ENCODE measurements at places on chromosomes 1 and 21.

- no peak for DNase-seq
Observed at GRCh38 chr1:236766506-236766905, 28.6 kb upstream of the MTR start.

DNA sequence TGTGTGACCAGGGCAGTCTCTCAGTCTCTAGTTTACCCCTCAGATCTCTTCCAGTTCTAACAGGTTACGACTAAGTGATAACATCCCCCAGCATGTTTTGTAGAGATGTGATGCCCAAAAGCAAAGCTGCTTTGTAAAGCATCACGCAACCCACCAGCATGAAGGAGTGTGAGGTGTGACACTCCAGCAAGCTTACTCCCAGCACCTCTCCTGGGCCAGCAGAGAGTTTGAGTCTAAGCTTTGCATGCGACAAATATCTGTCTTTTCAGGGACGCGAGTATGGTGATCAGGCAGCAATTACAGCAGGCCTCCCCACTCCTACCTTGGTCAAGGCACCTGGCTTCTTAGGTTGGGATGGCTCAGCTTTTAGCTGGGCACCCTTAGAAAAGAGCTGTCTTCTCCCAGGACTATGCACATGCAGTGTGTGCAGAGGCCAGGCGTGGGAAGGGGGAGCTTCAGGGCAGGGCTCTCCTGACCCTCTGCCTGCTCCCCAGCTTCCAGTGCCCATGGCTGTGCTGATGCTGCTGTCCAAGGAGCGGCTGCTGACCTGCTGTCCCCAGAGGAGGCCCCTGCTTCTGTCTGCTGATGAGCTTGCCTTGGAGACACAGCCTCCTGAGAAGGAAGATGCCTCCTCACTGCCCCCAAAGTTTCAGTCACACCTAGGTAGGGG is 48.2 kb downstream of the ELK4 start:
- DNase-seq, result no peak

DNA sequence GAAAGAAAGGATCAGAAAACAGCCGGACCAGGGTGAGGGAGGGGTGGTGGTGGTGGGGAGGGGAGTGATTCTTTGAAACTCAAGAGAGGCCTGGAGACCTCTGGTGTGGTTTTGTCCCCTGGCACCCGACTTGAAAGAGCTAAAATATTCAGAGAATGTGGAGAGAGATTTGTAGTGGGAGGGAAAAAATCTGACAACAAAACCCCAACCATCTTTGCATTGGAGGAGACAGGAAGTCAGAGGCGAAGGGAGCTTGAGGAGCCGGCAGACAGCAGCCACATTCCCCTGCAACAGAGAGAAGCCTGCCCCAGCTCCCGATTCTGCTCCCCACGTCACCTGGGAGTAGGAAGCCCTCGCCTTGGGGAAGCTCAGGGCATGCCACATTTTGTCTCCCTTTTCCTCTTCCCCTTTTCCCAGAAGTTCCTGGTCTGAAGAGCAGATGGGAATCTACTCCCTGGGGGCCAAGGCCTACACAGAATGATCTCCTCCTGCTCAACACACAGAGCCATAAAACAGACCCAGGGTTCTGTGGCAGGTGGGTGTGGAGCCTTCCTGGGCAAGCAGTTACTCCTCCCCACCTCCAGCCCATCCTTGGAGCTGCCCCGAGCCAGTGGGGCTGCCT is 84.9 kb downstream of the ITPKB start:
- DNase-seq, result no peak

DNA sequence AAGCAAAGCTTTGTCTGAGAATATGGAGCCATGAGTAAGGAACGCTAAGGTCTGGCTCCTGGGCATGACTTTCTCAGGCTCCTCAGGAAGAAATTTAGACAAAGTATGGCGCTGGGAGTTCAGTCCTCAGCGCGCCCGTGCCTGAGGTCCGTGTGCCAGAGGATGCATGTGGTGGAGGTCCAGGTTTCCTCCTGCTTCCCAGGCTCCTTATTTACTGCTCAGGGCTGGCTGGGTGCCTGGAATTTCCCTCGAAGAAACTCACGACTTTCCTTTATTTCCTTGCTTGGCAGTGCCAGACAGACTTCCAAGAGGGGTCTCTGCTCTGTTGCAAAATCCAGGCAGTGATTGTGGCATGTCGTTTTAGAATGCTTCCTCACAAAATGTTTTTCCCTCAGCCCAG is 13.3 kb downstream of the GCSAML start:
- no peak for DNase-seq

DNA sequence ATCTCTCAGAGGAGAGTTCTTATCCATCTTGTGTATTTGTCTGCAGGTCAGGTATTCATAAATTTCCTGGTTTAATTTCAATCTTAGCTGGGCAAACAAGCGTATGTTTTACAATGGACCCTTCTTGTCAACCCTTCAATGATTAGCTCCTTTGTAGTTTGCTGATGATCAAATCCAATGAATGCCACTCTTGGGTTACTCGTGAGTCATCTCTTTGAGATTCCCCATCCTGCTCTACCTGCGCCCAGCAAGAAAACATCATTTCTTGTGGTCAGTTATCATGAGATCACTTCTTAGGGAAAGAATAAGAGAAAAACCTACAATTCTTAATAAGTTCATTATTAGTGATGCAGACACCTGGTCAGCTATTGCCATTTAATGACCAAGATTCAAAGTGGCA is 572.3 kb upstream of the PKN2 start:
- DNase-seq, result no peak

GRCh38 chr1:111834956-111835355 is 79.3 kb downstream of the DDX20 start:
- no peak for DNase-seq

- DNase-seq, result no peak
Observed at GRCh38 chr1:45304311-45305081, 22.2 kb upstream of the HPDL start.

GRCh38 chr1:219682788-219683187 is 69.9 kb upstream of the ZC3H11B start:
- DNase-seq, result no peak

DNA sequence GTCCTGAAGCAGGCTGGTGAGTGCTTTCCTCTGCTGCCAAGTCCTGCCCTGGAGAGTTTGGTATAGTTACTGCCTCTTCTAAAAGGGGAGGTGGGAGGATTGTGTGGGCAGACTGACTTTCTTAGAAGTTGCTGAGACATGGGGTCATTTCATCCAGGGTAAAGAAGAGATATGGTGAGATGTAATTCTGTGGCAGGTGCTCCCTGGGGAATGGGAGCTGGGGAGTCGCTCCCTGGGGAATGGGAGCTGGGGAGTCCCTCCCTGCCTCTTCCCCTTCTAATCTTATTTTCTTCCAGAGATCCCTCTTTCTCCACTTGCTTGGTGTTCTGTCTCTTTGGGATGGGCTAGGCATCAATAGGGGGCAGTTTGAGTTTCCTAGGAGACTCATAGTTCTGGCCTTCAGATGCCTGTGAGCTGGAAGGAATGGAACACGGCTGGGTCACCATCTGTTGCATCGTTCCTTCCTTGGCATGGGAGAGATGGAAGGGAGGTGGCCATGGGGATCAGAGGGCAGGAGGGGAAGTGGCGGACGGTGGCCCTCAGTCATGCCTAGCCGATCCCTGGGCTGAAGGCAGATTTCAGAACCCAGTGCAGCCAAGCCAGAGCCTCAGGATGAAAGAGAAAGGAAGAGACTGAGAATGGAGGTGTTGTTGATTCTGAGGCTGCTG is 59.0 kb downstream of the NFASC start:
- no peak for DNase-seq

DNA sequence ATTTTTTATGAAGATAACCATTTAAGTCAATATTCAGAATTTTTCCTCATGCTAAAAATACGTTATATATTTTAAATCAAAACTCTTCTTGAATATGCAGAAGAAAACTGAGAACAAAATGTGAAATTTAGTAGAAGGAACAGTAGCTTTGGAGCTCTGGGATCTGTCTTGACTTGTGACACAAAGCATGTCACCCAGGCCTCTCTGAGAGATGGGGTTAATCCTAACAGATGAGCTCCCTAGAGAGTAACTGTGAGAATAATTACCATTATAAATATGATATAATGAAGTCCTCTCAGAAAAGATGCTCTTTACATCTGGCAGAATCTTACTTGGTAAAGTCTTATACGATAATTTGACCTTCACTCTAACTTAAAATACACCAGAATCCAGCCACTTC is 272.0 kb downstream of the PTPRC start:
- no peak for DNase-seq

- no peak for DNase-seq
Observed at GRCh38 chr21:38136201-38136600, 120.6 kb upstream of the KCNJ15 start.

- DNase-seq, result no peak
Observed at GRCh38 chr1:181094416-181095212, 6.1 kb downstream of the IER5 start.

- no peak for DNase-seq
Observed at GRCh38 chr21:41232013-41232412, 64.1 kb downstream of the BACE2 start.

DNA sequence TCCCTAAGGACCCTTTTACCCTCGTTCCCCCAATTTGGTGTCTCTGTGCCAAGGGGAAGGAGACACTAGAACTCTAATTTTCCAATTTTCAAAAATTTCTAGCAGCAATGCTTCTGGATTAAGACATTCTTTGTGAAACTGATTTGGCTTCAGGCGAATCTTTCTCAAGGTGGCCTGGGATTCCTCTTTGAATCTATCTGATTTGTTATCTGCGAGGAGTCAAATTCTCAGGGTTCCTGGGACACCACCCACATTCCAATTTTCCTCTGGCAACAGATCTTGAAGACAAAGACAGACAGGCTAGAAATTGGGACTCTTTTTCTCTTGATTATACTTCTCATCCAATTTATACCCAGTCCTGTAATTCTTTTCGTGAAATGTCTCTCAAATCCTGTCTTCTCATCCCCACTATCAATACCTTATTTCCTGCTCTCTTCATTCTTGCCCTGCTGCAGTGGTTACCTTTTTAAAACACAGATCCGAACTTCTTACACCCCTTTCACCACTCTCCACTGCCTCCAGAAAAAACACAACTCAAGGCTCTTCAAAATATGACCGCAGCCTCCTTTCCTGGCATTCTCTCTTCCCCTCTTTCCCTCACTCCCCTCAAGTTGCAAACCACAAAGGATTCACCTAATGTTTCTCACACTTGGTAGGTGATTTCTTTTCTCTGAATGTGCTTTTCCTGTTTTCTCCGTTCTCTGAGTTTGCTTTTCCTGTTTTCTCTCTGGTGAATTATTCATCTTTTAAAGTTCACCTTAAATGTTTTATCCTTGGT is 2.7 kb upstream of the MPZL1 start:
- no peak for DNase-seq

GRCh38 chr1:45960930-45961715 is 157.7 kb downstream of the MAST2 start:
- no peak for DNase-seq

GRCh38 chr1:183281039-183281438 is 95.0 kb downstream of the LAMC2 start:
- no peak for DNase-seq

- no peak for DNase-seq
Observed at GRCh38 chr1:96569288-96569687, 152.3 kb upstream of the PTBP2 start.

GRCh38 chr1:61641578-61642336 is 83.2 kb downstream of the TM2D1 start:
- DNase-seq, result peak; percentile 20

GRCh38 chr1:3510136-3510955 is 55.9 kb downstream of the ARHGEF16 start:
- no peak for DNase-seq

- DNase-seq, result no peak
Observed at GRCh38 chr1:50422946-50423669, at the start of gene DMRTA2. Gene DMRTA2, minus strand, starts transcription at chr1:50423443. Its CDS starts 1,907 bp downstream, at chr1:50421536.

- DNase-seq, result no peak
Observed at GRCh38 chr1:158509471-158510156, 37.6 kb downstream of the OR10R2 start.

DNA sequence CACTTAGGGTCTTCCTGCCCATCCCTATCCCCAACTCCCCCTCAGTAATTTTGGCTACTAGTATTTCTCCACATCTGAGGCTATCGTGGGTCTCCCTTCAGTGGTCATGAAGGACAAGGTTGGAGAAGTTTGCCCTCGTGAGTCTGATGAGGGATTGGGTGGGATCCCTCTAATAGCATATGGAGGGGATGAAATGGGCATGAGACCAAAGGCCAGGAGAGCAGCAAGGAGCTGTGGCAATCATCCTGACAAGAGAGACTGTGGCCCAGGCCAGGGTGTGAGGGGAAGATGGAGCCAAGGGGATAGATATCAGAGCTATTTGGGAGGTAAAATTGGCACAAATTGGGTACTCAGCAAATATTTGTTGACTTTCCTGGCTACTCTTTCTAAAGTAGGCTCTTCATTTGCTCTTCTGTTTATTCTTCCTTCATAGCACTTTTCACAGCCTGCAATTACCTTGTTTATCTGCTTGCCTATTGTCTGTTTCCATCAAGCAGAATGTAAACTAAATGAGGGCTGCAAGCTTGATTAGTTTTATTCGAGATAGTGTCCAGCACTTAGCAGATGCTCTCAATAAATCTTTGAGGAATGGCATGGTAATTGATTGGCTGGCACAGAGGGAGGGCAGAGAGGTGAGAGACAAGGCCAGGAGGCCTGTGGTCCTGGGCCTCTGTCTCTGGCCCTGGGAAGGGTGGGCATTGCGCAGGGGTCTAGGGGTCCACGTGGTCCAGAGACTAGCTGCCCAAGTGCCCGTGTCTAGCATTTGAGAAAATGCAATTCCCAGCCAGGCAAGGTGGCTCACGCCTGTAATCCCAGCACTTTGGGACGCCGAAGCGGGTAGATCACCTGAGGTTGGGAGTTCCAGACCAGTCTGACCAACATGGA is 1.5 kb upstream of the PLK3 start:
- peak; percentile 25 for DNase-seq

GRCh38 chr1:203197625-203198024 is 11.1 kb upstream of the CHI3L1 start:
- DNase-seq, result no peak
